ENCODE measurements at places on chromosomes 12 and 14.

DNA sequence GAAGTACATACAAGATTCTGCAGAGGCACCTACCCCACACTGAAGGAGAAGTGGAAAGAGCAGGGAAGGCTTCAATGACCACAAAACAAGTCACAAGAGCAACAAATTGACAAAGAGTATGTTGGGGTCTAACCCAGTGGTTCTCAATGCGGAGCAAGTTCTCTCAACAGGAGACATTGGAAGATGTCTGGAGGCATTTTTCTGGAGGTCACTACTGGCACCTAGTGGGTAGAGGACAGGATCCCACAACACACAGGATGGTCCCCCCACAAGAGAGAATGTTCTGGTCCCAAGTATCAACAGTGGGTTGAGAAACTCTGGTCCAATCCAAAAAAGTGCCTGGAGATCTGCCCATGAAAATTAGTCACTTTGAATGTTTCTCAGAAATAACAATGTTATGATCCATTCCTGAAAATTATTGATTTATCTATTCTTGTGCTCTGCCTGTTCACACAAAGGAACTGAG, 3.4 kb downstream of the SSH1 start:
- no peak for DNase-seq

GRCh38 chr12:66724026-66724425, 45.1 kb upstream of the GRIP1 start:
- DNase-seq: no peak

DNA sequence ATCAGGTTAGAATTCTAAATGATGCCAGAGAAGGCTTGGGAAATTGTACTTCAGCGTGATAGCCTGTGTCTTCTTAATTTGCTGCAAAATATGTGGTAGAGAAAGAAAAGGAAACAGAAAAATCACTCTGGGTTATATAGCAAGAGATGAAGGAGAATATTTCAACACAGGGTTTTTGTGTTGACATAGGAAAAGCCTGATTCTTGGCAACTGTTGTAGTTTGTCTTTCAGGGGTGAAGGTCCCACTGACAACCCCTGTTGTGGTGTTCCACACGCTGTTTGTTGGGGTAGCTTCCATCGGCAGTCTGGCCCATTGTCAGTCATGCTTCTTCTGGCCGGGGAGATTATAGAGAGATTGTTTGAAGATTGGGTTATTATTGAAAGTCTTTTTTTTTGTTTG, 13.8 kb upstream of the SLCO1C1 start:
- no peak for DNase-seq

GRCh38 chr12:64427988-64428387, 23.8 kb downstream of the XPOT start:
- no peak for DNase-seq

- no peak for DNase-seq
Measured at GRCh38 chr14:68111097-68111852, 291.7 kb downstream of the RAD51B start.

Measured in KG1 (cell line).